ENCODE measurements at places on chromosomes 2 and 18.

DNA sequence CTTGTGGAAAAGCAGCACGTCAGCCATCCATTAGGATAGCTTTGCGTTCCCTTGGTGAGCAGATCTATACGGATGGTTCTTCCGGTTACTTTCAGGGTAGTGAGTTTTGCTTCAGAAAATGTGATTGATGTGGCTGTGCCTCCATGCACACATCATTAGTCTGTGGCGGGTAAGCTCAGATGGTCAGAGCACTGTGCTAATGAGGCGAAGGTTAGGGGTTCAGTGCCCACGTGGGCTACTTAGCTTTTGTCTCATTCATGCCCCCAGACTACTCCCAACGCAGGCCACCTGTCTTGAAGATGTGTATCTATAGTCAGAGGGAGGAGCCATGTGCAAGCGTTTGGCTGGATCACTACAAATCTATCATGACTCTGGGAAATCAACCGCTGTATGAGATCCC is 322.8 kb upstream of the POU3F3 start:
- DNase-seq: no peak

DNA sequence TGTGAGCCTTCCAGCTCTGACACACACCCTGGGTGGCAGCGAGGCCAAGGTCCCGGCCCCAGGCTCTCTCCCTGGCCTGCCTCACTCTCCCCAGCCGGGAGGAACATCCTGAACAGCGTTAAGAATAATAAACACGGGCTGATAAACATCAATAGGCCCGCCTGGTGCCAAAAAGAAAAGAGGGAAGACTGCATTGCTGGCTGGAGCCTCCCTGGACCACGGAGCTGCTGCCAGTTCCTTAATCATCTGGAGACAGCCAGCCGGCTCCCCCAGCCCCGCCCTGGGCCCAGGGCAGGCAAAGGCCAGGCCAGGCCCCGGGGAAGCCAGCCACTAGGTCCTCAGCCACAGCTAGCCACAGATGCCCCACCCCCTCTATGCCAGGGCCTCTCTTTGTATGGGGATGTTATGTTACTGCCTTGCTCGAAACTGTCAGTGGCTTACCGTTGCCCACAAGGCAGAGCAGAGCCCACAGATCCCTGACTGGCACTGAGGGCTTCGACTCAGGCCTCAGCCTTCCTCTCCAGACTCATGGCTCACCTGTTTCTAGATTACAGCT is 293.7 kb downstream of the DYSF start:
- no peak for DNase-seq

DNA sequence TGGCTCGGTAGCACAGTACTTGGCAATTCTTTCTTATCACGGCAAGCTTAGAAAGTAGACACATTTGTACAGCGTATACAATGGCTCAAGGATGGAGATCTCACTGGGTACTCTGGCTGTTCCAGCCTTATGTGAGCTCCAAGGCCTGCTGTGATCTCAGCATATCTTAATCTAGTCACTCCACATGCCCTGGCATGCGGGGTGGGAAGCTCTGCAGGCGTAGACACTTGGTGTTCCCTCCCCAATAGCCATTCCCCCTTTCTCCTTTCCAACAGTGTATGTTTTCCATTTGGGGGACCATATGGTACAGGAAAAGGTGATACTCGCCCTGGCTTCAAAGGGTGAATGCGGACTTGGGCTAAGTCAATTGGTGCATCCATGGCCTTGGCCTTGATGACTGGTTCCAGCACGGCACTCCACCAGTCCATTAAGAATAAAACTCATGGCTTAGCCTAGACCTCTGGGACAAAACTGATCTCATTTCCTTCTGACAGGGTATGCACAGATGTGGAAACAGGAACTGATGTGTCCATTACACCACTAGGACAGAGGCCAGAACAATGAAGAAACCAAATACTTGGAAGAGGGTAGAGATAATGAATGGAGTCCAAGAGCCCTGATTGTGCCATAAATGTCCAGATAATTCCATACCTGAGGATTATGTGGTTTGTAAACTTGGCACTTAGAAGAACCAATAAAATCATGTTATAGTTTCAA is 28.4 kb downstream of the TGIF1 start:
- DNase-seq: peak; percentile 86

- DNase-seq: no peak
Observed at GRCh38 chr2:201630577-201630976, 12.7 kb downstream of the TMEM237 start.

- peak; percentile 65 for DNase-seq
Observed at GRCh38 chr2:161223139-161223732, 63.0 kb downstream of the TANK start.

DNA sequence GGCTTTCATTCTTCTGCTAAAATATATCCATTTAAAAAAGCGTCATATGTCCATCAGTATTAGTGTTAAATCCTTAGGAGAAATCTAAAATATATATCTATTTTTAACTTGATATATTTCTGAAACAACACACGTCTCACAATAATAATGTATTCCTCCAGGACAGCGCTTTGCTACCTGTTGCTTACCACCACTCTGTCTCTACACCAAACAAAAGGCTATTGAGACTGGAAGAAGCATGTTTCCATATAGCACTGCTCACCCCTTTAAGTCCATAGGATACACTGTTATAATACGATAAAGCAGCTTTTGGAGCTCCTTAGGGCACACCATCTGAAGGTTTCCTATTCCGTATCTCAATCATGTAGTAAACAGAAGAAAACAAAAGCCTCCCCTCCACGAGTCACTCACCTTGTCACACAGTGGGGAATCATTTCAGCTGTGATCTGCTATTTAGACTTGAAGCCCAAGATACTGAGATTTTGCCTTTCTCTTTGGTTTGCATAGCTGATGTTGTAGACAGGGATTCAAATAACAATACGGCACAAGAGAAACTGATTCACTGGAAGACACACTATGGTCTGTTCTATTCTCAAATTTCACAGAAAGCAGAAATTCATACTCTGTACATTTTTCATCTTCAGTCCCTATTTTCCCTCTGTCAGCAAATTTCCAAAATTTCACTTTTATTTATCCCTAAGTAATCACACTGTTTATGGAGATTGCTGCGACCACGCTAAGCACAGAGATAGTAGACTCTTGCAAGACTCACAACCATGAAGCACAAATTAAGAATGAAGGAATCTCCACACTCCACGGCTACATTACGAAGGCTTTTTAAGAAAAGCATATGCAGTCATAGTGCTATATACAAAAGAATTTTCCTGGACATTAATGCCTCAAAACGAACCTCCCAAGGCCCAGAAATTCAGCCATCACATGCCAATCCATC is 187.1 kb downstream of the TCF4 start:
- no peak for DNase-seq

GRCh38 chr2:229775614-229776313 is 61.4 kb upstream of the DNER start:
- DNase-seq: peak; percentile 19

GRCh38 chr2:101657787-101658186 is 39.7 kb upstream of the MAP4K4 start:
- DNase-seq: no peak

GRCh38 chr2:12721566-12722446 is 5.1 kb downstream of the TRIB2 start:
- DNase-seq: peak; percentile 65

GRCh38 chr2:70202236-70202806 is 11.5 kb upstream of the C2orf42 start:
- DNase-seq: no peak

DNA sequence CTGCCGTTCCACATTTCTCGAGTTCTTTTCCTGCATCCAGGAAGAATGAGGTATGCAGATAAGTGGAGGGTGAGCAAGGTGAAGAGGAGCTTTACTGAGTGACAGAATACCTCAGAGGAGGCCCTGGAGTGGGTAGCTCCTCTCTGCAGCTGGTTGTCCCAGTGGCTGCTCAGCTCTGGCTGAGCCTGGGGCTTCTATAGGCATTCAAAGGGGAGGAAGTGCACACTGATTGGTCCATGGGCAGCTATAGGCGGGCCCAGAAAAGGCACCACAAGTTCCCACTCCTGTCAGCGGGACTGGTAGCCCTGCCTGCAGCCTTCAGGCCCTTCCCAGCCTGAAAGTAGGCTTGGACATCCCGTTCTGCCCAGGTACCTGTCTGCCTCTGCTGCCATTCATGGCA is 94.7 kb downstream of the DOK6 start:
- DNase-seq: no peak

DNA sequence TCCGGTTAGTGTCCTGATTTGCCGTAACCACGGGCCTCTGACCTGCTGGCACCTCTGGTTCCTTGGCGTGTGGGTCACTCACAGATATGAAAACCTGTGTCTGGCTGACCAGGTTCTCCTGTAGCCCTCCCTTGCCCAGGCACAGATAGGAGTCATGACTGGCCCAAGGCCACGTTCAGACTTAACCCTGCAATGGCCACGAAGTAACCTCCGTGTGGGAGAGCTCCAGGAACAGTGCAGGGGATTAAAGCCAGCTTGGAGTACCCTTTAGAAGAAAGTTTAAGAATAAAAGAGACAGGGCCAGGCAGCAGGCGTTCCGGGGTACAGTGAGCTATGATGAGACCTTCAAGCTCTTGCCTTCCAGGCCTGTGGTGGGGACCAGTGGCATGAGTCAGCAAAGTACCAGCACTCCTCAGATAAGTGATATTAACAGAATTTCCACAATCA is 25.5 kb downstream of the CENPO start:
- DNase-seq: peak; percentile 44

DNA sequence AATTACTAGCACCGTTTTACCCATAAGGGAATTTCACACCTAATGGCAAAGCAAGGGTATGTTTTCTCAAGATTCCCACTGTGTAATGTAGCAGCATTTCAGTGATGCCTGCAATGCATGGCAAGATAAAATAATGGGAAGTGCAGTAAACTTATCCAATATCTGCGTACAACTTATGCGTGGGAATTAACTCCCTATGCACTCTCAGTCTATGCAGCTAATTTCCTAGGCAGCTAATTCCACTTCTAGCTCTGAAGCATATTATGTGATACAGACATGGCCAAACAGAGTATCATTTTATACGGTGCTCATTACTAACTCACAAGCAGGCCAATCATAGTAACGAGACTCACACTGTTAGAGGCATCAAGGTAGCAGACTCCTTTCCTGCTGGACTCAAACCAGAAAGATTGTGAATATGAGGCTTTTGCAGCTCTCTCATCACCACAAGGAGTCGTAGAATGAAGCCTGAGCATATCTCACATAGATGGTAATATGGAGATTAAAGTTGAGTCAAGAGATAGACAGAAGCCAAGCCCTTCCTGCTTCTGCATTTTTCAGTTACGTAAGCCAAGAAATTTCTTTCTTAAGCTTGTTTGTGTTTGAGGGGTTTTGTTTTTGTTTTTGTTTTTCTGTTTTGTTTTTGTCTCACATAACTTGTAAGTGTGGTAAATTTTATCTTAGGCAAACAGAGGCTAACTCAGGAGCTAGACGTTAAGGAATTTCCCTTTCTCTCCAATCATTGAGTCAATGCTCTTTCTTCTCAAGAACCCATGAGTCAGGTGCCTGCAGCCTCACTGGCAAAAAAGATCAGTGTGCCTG is 34.8 kb upstream of the ITGAV start:
- DNase-seq: no peak

DNA sequence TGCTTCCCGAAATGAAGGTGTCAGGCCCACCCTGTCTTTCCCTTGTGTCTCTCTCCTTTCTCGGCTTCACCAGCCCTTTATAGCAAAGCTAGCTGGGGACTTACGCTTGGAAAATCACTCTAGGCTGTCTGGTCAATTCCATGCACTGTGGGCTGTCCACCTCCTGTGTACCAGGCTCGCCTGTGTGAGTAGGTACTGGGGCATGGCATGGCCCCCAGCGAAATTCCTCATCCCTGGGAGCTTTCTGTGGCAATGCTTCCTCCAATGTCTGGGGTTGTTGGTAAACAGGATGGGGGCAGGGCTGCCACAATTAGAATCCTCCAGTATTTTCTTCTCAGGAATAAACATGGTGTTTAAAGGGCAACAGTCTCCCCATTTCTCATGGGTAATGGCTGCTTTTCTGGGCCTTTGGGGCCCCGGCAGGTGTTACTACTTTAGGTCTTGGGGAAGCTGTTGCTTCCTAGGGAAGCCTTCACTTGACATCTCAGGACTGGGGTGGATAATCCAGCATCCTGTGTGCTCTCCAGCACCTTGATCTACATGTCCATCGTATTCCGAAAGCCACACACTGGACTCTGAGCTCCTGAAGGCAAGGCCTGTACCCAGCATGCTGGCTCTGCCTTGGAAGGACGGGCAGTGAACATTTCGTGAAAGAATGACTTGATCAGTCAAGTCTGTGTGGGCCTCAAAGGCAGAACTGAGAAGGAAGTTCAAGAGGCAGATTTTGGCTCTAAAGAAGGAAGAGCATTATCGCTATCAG is 21.1 kb downstream of the RHOB start:
- DNase-seq: no peak

GRCh38 chr2:227889336-227889735 is 17.9 kb downstream of the DAW1 start:
- no peak for DNase-seq

GRCh38 chr2:46076251-46076650 is 221.0 kb upstream of the EPAS1 start:
- peak; percentile 72 for DNase-seq

DNA sequence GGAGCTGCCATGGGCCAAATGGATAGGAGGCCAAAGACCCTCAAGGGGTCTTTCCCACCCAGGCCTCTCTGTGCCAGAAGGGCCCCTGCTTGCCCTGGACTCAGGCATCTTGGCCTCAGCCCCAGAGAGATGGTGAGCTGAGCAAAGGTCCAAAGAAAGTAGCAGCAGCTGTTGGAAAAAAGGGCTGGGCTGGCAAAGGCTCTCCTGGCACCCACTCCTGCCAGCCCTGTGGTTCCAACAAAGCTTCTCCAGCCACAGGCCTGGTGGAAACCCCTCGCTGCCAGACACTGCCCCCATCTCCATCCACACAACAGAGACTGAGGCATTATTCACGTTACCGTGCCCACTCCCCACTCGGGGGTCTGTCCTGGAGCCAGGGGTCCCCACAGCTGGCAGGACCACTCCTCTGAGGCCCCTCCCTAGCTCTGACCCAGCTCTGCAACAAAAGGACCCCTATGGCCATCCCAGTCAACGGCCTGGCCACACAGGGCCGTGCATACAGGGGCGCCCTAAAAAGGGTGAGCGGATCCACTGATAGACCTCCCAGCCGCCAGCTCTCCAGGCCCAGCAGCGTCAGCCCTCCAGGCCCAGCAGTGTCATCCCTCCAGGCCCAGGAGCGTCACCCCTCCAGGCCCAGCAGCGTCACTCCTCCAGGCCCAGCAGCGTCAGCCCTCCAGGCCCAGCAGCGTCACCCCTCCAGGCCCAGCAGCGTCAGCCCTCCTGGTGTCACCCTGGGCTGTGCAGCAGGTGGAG is 10.1 kb downstream of the BIN1 start:
- no peak for DNase-seq

DNA sequence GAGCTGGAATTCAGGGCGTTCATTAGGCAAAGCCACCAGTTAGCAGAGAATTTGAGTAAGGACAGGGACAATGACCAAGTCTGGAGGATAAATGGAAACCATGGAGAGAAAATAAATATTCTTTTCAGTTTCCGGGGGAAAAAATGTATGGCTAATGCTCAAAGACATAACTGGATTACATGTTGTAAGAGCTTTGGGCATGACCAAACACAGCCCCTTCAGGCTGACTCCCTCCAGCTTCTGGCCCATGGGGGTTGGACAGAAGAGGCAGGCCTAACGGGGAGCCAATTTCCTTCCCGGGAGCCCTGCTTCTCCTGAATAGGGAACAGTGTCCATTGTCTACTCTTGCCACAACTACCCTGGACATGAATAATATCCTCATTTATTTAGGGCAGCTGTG is 39.5 kb upstream of the FOXI3 start:
- DNase-seq: no peak
